ENCODE measurements at places on chromosomes 13 and 19. TPM values are rescaled to one million over a fixed set of nuclear protein-coding genes. Genes with fewer than 3 reads are reported as not detected.

- no peak for DNase-seq
Observed at GRCh38 chr13:106052200-106052767, 483.2 kb downstream of the EFNB2 start.

GRCh38 chr19:51148580-51148979 lies 6.5 kb downstream of the SIGLEC7 start:
- no peak for DNase-seq

PRODH2 gene
- total RNA-seq = not detected

DNA sequence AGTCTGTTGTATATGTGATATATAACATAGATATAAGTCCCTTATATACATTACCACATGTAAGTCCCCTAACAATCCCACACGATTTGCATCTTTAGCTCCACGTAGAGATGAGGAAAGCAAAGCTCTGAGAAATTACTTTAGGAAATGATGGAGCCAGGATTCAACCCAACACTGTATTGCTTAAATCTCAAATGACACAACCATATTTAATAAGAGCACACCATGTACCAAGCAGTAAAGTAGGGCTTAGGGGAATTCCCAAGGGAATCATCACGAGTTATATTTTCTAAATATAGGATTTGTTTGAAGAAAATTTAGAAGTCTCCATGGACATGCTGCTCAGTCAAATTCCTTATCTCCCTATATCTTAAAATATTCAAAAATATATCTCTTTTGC lies 61.3 kb upstream of the POMP start:
- DNase-seq = peak; percentile 38

GRCh38 chr19:3768015-3768747 lies 3.8 kb downstream of the RAX2 start:
- no peak for DNase-seq
